HS-5 (cell line): ENCODE measurements at places on chromosomes 11 and 22.

- peak; percentile 94 for DNase-seq
Measured at GRCh38 chr11:10818594-10818993, 9.9 kb upstream of the EIF4G2 start.

DNA sequence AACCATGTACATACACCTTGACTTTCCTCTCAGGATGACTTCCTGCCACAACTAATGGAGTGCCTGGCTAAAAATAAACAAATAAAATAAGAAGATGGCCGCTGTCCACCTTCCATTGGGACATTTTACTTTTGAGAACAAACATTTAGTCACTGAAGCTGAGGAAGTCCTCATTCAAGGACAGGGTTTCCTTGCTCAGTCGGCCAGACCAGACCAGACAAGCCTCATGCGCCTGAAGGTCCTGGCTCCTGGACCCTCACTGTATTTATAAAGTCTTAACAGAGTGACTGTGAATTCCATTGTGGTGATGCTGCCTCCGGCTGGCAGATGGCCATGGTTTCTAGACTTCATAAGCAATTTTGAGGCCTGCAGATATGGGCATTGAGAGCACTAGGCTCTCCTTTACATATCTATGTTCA, 114.5 kb downstream of the MAML2 start:
- DNase-seq, result peak; percentile 79

DNA sequence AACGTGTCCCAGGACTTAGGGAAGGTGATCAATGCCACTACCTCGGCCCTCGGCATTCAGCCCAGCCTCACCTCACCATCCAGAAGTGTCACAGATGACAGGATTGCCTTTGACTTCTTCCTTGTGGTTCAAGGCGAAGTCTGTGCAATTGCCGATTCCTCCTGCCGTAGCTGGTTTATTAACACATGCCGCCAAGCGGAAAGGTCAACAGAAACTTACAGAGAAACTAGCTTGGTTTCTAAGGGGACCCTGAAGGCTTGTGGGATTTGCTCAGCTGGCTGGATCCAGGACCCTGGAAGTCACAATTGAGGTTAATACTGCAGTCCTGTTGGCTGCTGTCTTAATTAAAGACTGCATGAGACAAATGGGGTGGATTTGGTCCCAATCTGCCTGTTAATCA, 65.6 kb downstream of the SHANK2 start:
- no peak for DNase-seq

DNA sequence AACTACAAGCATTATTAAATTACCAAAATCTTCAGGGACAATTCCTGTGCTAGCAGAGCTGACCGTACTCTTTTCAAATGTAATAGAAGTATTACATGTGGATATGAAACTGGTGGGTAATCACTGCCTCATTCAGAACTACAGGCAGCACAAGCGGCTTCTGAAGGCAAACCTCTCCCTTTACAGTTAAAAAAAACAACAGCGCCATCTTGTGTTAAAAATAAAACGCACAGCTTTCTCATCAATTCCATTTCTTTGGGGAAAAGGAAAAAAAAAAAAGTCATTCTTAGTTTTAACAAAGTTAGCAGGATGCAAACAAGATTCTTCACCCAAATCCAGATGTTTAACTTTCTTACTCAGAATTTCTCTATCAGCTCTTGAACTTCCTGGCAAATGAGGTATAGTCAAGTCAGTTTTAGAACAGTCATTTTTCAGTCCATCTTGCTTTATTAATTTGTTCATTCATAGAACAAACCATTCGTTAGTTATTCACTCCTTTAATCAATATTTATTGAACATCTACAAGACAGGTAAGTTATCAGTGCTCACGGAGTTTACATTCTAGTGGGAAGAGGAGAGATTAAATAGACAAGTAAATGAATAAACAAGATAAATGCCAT, 331.8 kb upstream of the MPPED2 start:
- DNase-seq, result peak; percentile 42

- no peak for DNase-seq
Measured at GRCh38 chr11:123194337-123195187, 486 bp downstream of the CLMP start.

GRCh38 chr22:25564979-25565677, 653 bp downstream of the GRK3 start:
- no peak for DNase-seq

DNA sequence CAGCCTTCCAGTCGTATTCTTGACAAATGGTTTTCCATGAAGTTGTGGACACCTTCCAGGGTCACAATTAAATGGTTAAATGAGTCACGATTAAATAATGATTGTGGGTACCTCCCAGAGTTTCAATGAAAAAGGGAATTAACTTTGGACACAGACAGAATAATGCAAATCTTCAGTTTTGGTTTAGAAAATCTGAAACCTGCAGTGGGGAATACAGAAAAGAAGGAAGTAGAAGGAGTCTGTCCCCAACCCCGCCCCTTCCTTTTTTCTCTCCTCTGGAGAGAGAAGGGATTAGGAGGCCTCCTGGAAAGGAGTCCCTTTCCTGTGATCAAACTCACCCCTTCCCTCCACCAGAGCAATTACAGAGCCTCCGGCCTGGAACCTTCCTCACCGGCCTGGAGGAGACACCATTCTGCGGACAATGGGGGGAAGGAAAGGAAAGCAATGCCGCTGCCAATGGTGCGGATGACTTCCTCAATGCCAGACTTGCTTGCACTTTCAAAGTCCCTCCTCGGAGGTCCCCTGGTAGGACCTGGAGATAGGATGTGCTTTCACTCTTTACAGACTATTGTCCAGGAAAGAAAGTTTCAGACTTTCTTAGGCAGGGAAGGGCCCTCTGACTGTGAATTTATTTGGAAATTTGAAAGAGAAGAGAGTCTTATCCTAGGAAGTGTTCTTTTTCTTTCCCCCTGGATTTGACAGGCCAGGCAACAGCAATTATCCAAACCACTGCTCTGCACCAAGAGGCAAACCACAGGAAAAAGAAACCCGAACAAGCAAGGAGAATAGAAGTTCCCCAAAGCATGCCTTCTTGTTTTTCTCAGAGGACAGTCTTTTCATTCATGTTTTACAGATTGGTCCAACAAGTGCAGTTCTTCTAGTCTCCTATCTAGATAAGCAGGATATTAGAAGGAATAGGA, 86.8 kb downstream of the PTPRJ start:
- DNase-seq, result no peak
